Glutamatergic neuron (in vitro differentiated cells): ENCODE measurements at places on chromosomes 2 and 18.
A peak's percentile ranks its signal among the peaks of the same experiment; 100 is the strongest.

DNA sequence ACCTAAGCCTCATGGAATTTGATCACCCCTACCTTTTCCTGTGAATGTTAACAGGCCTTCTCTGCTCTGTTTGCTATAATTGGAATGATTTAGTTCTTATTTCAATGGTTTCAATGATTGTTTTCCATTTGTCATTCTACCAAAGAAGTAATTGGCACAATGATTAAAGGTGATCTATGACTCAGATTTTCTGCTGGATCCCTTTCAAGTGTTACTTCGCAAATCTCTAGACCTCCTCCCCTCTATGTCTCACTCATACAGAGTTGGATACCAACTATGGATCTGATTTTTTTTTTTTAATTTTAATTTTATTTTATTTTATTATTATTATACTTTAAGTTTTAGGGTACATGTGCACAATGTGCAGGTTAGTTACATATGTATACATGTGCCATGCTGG is 29.6 kb upstream of the FAM117B start:
- DNase-seq, result no peak

DNA sequence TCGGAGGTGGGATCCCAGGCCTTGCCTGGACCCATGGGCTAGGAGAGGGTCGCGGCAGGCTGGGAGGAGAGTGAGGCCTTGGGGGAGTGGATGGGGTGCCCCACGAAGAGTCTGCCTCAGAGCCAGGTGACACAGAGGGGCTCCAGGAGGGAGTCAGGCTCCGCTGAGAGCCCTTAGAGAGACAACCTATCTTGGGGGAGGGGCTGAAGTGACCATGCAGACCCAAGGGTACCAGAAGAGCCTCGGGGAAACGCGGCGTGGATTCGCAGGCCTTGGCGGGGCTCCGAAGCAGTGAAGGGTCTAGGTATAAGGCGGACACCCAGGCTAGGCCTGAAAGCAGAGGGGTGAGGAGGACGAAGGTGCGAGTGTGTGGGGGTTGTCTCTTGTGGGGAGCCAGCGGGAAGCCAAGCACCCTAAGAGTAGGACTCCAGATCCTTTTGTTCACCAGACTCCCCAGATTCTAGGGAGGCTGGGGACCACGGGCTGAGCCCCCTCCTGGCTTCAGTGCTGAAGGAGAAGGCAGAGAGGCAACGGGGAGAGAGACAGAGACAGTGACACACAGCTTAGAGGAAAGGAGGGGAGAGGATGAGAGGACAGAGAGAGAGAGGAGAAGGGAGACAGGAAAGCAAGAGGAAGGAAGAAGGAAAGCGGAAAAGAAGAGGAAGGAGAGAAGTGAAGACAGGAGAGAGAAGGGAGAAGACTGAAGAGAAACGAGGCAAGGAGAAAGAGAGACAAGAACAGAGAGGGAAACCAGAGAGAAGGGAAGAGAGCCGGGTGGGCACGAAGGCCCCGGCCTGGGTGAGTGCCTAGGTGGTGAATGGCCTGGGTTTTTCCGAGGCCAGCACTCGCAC is 1.1 kb upstream of the HOXD11 start:
- DNase-seq, result no peak

GRCh38 chr2:138474100-138474825 is 27.3 kb upstream of the SPOPL start:
- DNase-seq, result no peak

- no peak for DNase-seq
Measured at GRCh38 chr2:182548031-182548950, 121.5 kb upstream of the PDE1A start.

DNA sequence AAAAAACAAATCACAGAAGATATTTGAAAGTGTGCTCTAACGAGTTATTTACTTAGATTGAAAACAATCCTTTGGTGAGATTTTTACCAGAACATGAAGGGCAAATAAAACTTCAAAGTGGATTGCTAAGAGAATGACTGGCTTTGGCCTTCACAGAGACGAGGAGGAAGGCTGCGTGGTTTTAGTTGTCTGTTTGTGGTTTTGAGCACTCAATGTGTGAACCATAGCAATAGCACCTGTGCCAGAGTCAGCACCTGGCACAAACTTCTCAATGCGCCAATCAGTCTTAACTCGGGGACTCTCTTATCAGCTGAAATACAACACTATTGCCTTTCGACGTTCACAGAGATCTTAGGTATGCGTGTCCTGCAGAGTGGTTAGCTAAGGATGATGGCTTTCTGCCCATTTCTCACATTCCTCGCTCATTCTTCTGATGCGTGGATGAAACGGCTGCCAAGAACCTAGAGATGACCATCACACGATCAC is 70.0 kb downstream of the MBP start:
- no peak for DNase-seq

DNA sequence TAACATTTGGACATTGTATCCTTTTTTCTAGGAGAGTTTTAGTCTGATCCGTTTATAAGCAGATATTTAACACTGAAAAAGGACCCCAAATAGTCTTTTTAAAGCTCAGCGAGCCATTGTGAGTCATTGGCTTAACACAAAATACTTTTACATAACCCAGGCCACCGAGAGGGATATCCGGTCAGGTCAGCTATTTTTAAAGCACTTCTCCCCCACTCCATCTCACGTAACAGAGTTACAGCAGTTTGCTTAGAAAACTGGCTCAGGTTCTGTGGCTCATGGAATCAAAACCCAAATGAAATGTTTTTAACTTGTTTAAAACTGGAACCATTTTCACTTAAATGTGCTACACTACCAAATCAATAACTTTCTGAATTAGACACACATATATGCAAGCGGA is 23.9 kb downstream of the COL4A3 start:
- DNase-seq, result no peak

GRCh38 chr2:216084547-216084946 is 2.8 kb downstream of the TMEM169 start:
- DNase-seq, result no peak

DNA sequence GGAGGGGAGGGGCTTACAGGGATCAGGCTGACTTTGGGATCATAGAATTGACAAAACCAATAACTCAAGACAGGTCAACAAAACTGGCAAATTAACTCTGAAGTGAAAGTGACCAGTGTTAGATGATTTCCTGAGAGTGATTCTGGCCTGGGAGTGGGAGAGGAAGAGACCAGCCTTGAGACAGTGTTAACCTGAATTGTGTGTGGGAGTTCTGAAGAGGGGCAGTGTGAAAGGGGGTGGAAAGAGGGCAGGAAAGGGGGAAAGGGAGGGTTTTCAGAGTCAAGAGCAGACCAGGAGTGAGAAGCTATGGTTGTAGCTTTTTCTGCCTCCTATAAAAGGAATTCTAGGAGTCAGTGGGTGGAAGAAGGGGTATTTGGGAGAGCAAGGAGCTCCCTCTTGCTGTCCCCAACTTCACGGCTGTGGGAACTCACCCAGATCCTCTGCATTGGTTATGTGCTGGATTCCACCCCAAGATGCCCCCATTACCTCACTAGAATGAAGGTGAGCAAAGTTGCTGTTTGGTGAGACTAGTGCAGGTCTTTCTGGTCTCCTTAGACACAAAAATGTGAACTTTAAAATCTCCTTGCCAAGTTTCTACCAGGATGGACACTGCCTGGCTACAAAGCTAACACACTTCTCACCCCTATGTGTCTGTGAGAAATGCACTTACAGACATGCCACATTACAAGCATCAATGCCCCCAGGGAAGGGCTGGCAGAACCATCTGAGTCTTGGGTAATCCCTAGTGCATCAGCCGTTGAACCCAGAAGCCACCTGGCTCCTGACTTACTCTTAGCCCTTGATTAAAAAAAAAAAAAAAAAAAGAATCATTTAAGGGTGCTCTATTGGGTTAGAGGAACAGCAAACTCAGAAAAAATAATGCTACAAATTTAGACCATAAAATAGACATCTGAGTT is 61.6 kb downstream of the BMP10 start:
- DNase-seq, result no peak

GRCh38 chr2:17058772-17059402 is 393.3 kb upstream of the CYRIA start:
- no peak for DNase-seq

GRCh38 chr18:45081566-45082181 is 401.0 kb downstream of the SETBP1 start:
- no peak for DNase-seq

DNA sequence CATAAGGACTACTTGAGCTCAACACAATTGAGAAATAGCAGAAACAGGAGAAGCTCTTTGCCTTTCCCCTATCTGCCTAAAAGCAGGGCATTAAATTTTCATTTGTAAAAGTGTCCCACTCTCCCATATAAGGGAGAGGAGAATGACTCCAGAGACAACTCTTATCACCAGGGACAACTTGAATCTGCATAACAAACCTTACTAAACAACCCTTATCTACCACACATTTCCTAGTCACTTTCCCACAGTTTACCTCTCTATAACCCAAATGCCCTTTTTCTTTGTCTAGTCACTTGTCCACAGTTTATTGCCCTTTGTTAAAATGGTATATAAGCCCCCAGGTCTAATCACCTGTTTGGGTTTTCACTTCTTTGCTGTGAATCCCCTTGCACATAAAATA is 37.5 kb upstream of the PPM1B start:
- no peak for DNase-seq

DNA sequence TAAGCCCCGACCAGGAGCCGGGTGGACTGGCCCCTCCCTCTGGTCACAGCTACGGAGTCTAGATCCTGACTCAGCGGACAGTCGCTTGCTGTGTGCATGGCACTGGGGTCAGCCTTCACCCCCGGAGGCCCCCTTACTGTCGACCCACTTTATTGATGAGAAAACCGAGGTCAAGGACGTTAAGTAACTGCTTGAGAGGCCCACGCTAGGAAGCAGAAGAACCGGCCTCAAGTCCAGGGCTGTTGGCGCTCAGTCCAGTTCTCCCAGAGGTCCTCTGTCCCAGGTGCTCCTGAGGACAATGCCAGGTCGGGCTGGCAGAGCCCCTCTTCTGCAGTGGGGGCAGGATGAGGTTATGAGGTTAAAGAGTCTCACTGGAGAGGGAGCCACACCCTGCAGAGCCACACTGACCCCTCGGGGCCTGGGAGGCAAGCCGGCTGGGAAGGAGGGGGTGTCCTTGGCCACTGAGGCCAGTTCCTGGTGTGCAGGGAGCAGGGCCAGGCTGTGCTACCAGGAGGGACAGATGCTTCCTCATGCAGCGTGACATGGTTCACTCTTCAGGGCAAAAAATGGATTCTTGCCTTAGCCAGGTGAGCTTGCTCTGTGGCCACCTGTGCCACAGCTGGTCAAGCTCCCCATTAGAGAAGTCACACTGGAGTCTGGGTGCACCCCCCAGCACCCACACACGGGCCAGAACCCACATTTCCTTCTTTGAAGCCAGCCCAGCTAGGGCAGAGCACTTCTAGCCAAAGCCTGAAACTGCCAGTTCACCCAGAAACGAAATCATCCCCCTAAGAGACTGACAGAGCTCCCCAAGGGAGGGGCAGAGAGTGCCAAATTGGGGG is 47.3 kb upstream of the HPCAL1 start:
- DNase-seq, result peak; percentile 14

- DNase-seq, result no peak
Measured at GRCh38 chr2:13255485-13255884, 538.7 kb downstream of the TRIB2 start.

DNA sequence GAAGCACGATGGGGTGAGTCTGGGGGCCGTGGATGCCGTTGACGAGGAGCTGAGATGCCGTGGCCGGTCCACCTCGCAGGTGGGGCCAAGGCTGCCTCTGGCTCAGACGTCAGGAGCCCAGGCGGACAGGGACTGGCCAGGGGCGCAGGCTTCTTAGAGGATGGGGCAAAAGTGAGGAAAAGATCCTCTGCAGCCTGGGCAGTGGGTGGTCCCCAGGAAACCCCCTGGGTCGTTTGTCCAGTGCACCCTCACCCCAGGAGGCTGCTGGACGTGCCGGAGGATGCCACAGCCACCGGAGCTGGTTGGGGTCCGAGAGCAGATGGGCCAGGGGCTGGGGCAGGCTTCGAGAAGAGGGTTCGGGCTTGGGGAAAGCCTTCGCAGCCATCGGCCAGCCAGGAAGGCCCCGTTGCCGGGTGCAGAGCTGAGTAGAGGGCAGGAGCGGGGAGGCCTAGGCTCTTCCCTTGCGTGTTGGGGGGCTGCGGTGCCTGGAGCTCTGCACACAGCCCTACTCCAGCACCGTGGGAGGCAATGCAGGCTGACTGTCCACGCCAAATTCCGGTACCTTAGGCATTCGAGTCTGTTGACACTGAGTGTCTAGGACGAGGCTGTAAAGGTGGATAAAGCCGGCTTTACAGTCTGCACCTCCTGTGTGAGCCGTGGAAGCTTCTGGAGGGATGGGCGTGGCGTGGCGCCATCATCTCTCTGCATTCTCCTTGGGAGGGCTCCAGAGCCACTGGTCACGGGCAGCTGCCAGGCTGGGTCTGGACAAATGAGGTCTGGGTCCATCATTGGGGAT is 18.8 kb downstream of the GPC1 start:
- peak; percentile 49 for DNase-seq

DNA sequence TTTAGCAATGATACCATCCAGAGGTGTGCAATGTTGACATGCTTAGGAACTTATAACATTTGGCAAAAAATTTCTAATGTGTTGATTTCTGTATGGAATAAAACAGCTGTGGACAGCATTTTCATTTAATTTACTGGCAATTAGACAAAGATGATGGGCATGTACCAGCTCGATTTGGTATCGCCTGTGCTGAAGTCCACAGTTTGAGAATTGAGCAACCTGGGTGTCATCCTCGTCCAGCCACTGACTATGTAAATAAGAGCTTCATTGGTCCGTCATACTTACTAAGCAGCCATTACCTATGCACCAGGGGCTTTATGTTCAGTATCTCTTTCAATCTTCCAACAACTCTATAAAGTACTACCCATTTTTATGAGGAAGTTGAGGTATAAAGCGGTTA is 24.6 kb upstream of the ACAA2 start:
- DNase-seq, result no peak
